Daoy (cell line): ENCODE measurements at places on chromosomes 2 and 18. TPM values are rescaled to one million over a fixed set of nuclear protein-coding genes. Genes with fewer than 3 reads are reported as not detected.

- no peak for DNase-seq
These were observed 140.7 kb downstream of the ACOXL start for GRCh38 chr2:110873056-110873502.

- DNase-seq = no peak
These were observed 486.3 kb downstream of the ARHGAP15 start for GRCh38 chr2:143615562-143615961.

GRCh38 chr2:25320077-25320476, 21.6 kb downstream of the DNMT3A start:
- no peak for DNase-seq

DNA sequence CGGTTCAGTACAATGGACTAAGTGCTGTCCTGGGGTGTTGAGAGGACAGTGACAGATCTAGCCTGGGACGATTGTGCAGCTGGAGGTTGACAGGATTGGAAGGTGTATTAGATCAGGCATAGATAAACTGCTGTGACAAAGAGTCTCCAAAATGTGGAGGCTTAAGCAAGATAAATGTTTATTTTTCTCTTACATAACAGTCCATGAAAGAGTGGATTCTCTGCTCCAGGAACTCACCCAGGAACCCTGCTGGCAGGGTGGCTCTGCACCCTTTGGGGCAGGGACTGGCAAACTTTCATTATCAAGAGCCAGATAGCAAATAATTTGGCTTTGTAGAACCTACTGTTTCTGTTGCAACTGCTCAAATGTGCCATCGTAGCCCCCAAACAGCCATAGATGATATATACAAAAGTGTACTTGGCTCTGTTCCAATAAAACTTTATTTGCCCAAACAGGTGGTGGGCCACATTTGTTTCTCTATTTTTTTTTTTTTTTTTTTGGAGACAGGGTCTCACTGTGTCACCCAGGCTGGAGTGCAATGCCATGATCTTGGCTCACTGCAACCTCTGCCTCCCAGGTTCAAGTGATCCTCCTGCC, 9.7 kb downstream of the HRH4 start:
- DNase-seq = no peak

GRCh38 chr18:61901323-61901986, 8.6 kb upstream of the RNF152 start:
- DNase-seq = peak; percentile 43

- DNase-seq = peak; percentile 44
These were observed 80.9 kb downstream of the PLB1 start for GRCh38 chr2:28576714-28577113.

GRCh38 chr2:13916066-13916465, 716.5 kb upstream of the LRATD1 start:
- DNase-seq = no peak

- DNase-seq = no peak
These were observed 105.3 kb upstream of the BCL2L11 start for GRCh38 chr2:111015283-111015995.

DNA sequence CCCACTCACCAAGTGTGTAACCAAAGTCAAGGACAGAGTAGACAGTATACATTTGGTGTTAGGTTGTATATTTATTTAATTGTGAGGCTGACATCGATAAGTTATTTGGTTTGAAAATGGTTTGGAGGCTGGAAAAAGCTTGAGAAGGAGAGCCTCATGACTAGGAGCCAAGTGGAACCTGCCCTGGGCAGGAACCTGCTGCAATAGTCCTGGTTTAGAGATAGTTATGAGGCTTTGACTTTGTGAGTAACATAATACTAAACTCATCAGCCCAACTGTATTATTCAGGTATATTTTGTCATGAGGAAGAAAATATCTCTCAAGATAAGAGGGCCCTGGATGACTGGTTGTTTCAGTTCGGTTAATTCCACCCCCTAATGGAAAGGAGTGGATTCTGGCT, 234.3 kb upstream of the CYRIA start:
- DNase-seq = no peak

DNA sequence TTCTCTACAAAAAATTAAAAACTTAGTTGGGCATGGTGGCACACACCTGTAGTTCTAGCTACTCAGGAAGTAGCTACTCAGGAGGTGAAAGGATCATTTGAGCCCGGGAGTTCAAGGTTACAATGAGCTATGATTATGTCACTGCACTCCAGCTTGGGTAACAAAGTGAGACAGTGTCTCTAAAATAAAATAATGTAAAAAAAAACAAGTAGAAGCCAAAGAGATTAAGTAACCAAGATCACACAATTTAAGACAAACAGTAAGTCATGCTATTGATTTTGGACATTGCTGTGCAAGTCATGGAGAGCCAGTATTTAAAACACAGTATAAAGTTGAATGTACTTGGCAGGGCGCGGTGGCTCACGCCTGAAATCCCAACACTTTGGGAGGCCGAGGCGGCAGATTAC, 20.5 kb downstream of the ITSN2 start:
- DNase-seq = no peak

- DNase-seq = no peak
These were observed 34.5 kb downstream of the RBFA start for GRCh38 chr18:80068571-80069272.

DNA sequence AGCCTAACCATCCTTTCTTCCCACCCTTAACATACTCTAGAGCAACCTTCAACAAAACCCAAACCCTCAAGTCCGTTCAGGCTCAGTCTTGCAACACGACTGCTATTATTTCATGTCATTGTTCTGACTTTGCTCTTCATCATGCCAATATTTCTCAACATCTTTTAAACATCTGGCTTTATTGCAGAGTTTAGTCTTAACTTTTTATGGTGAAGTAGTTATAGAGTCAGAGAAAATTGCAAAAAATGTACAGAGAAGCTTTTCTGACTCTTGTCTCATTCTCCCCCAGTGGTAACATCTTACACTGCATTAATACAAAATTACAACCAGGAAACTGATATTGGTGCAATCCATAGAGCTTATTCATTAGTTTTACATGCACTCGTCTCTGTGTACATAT, 3.9 kb downstream of the MARCO start:
- no peak for DNase-seq

GRCh38 chr2:67619204-67619603, 222.1 kb downstream of the ETAA1 start:
- DNase-seq = no peak

DNA sequence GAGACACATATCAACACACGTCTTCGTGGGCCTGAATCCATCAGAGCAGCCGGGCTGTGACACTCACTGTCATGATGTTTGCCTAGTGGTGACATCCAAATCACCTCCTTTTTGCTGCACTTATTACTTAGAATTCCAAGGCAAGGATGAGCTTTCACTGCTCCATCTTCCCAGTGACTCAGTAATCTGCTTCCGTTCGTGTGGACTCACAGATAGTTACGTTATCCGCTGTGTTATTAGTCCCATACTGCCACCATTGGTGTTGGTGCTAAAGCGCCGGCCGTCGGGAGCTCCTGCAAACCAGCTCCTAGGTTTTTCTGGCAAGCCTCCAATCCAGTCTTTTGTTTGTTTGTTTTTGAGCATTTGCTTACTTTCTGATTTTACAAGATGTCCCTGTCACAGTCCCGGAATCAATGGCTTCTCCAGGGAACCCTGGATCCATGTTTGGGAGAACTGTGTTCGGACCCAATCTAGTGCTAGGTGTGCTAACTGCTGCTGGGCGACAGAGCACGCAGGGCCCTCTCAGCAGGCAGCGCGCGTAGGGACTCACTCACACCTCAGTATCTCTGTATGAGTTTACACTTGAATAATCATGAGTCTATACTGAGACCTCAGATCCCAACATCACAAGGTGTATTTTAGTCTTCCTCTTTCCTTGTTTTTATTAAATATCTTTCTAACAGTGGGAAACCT, 42.6 kb downstream of the HDAC4 start:
- no peak for DNase-seq

- DNase-seq = no peak
These were observed 189.9 kb downstream of the INO80D start for GRCh38 chr2:205895981-205896655.

ABCG8 gene
- total RNA-seq = not detected in 2 replicates

FBXO15 gene
- 0.63 and 0.91 TPM in 2 replicates for total RNA-seq

ZNF24 gene
- total RNA-seq = 27.0 and 29.3 TPM in 2 replicates

NLRC4 gene
- total RNA-seq = not detected in 2 replicates

SPP2 gene
- total RNA-seq = not detected in 2 replicates
